SK-MEL-5 (cell line): ENCODE measurements at places on chromosomes 4 and X. TPM values are rescaled to one million over a fixed set of nuclear protein-coding genes. Genes with fewer than 3 reads are reported as not detected.

DNA sequence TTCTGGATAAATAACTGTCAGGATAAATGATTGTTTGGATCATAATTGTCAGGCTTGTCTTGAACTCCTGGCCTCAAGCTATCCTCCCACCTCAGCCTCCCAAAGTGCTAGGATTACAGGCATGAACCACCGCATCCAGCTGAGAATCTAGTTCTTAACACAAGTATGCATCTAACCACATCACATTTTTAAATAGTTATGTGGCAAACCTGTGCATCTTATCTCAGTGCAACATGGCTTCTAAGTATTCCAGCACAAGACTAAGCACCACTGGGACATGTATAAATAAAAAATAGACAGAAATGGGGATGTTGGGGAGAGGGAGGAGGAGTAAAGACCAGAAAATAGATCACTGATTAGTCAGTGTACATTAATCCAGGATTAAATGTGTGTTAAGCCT, 74.7 kb upstream of the TBL1X start:
- no peak for DNase-seq

GRCh38 chrX:105297041-105297440, 76.5 kb upstream of the TEX13A start:
- no peak for DNase-seq

DNA sequence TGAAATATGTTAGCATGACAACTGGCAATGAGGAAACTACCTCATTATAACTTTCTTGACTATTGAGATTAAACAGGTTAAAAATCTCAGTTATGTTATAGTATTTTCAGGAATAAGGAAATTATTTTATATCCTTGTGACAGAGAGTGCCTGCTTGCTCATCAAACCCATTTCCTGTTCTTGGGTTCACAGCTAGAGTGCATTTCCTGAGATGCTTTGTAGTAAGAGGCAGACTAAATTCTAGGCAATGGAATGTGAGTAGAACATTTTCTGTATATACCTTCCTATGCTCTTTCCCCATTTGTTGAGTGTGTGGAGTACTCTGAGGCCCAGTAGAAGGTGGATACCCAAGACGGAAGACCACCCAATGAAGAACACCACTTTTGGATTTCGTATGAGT, 96.9 kb upstream of the CASK start:
- DNase-seq, result no peak

DNA sequence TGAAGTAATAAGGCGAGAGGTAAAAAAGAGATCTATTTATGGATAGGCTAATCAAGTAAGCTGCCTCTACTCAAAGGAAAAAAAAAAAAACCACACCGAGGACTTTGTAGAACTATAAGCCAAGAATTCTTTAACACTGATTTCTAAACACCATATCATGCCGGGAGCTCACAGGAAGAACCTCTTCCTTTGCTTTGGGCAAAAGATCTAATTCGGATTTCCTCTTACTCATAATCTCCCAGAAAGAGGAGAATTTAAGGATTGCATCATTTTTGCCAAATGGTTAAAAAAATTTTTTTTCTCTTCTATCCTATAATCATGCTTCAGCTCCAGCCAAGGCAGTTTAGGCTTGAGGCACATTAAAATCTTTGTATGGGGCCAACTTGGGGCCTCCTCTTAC, 95.5 kb downstream of the ZNF827 start:
- DNase-seq, result no peak

DNA sequence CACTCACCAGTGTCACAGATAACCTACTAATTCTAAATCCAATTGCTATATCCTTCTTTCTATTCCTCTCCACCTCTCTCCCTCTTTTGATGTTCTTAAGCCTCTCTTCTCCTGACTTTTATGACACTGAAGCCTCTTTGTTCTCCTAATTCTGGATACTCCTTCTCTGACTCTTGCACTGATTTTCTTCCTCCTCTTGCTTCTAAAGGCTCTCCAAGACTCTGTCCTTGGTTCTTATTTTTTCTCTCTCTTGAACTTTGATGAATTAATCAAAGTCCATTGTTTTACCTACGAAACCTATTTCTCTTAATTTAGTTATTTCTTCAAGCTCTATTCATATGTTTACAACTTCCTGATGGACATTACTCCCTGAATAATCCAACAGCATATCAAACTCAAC, 95.7 kb upstream of the TSPAN7 start:
- no peak for DNase-seq

DNA sequence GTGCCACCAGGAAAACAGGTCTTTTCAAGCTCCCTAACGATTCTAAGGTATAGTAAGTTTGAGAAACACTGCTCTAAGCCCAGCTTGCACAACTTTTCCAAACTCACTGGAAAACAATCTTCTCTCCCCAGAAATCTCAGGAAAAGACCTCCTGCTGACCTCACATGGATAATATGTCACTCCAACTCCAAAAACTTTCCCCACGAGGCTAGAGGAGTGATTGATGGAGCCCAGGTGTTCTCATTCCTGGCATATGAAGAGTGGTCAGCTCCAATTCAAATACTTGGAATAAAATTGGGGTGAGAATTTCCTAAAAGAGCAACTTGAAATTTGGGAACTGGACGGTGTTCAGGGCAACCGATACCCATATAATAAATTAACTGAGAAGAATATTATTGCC, 299.9 kb downstream of the PPP4R3C start:
- DNase-seq, result no peak

The TMEM175 gene
- 10.5 and 13.0 TPM in 2 replicates for total RNA-seq

The PGK1 gene
- 1,208 and 1,214 TPM in 2 replicates for total RNA-seq

The AR gene
- 0.21 and 0.67 TPM in 2 replicates for total RNA-seq
